ENCODE measurements at places on chromosomes 12 and 14. TPM values are rescaled to one million over a fixed set of nuclear protein-coding genes. Genes with fewer than 3 reads are reported as not detected.

The DGLUCY gene
- total RNA-seq = 145 TPM

The PTGER2 gene
- 4.0 TPM for total RNA-seq

The CCDC60 gene
- total RNA-seq = 1.6 TPM

- no peak for DNase-seq
- no peaks in the 10 kb centered on the region for H3K4me1 ChIP-seq
- H3K27me3 ChIP-seq = no peaks in the 10 kb centered on the region
- H3K36me3 ChIP-seq = no peaks in the 10 kb centered on the region
- no peak overlapping the region for H3K27ac ChIP-seq
These were observed 28.7 kb upstream of the REP15 start for GRCh38 chr12:27667540-27667939.

- H3K27me3 ChIP-seq = no peaks in the 10 kb centered on the region
- H3K36me3 ChIP-seq = no peaks in the 10 kb centered on the region
- no peak for DNase-seq
- H3K27ac ChIP-seq = no peak overlapping the region
- H3K4me1 ChIP-seq = no peaks in the 10 kb centered on the region
These were observed 104.6 kb downstream of the DIP2B start for GRCh38 chr12:50609292-50609874.

DNA sequence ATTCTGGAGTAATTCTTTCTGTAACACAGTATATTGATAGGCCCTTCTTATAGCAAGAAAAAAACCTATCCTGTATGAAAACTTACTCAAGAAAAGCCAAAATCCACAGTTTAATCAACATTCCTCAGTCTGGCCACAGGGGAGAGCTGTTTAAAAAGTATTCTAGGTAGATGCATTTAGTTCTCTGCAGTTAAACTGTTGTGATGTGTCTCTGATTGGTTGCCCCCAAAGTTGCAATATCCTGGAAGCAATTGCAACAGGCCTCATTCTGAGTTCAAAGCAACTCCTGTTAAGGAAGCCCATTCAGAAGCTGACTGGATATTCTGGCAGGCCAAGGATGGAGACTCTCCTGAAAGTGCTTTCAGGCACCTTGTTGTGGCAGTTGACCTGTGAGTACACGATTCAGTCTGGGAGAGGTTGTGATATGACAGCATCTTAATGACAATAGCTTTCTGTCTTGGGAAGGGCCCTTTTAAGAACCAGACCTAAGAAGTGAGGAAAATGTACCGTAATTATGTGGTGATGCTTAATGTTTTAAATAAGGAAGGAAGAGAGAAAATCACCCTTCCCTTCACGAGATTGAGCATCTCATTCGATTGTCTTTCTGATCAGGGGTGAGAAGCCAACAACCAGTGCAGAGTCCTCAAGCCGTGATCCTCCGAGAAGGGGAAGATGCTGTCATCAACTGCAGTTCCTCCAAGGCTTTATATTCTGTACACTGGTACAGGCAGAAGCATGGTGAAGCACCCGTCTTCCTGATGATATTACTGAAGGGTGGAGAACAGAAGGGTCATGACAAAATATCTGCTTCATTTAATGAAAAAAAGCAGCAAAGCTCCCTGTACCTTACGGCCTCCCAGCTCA is 420.7 kb downstream of the DAD1 start:
- H3K27ac ChIP-seq = no peak overlapping the region
- DNase-seq = no peak
- H3K27me3 ChIP-seq = no peaks in the 10 kb centered on the region
- no peaks in the 10 kb centered on the region for H3K36me3 ChIP-seq
- H3K4me1 ChIP-seq = no peaks in the 10 kb centered on the region

GRCh38 chr12:70255311-70255710 is 12.1 kb downstream of the CNOT2 start:
- no peaks in the 10 kb centered on the region for H3K4me1 ChIP-seq
- no peak overlapping the region for H3K27ac ChIP-seq
- no peak overlapping the region for H3K4me3 ChIP-seq
- no peaks in the 10 kb centered on the region for H3K27me3 ChIP-seq
- H3K36me3 ChIP-seq = no peaks in the 10 kb centered on the region
- DNase-seq = no peak

GRCh38 chr12:64800640-64801039 is 23.8 kb upstream of the TBC1D30 start:
- H3K4me1 ChIP-seq = no peaks in the 10 kb centered on the region
- no peaks in the 10 kb centered on the region for H3K36me3 ChIP-seq
- H3K4me3 ChIP-seq = no peak overlapping the region
- no peaks in the 10 kb centered on the region for H3K27me3 ChIP-seq
- no peak overlapping the region for H3K27ac ChIP-seq

- H3K36me3 ChIP-seq = no peaks in the 10 kb centered on the region
- no peaks in the 10 kb centered on the region for H3K4me1 ChIP-seq
- H3K27ac ChIP-seq = no peak overlapping the region
- no peak for DNase-seq
- no peaks in the 10 kb centered on the region for H3K27me3 ChIP-seq
These were observed 319.9 kb downstream of the EGLN3 start for GRCh38 chr14:33631021-33631420.

- H3K36me3 ChIP-seq = no peaks in the 10 kb centered on the region
- no peaks in the 10 kb centered on the region for H3K4me1 ChIP-seq
- no peaks in the 10 kb centered on the region for H3K27me3 ChIP-seq
- H3K27ac ChIP-seq = no peak overlapping the region
- H3K4me3 ChIP-seq = no peak overlapping the region
These were observed 196.2 kb downstream of the ITPR2 start for GRCh38 chr12:26636710-26637328.

- H3K27ac ChIP-seq = no peak overlapping the region
- H3K4me3 ChIP-seq = no peak overlapping the region
- H3K36me3 ChIP-seq = no peaks in the 10 kb centered on the region
These were observed 39.8 kb downstream of the TMPRSS12 start for GRCh38 chr12:50882563-50882962.

Measured in Peyer's patch (tissue), 4 donors.